Activated CD4-positive, alpha-beta T cell treated with anti-CD3 and anti-CD28 coated beads, Interleukin-2, amount 50 U/mL, for 48 hours (primary cell): ENCODE measurements at places on chromosomes 1 and 21.

GRCh38 chr21:45176141-45176540 lies 101.8 kb downstream of the ADARB1 start:
- DNase-seq: no peak

- no peak for DNase-seq
These were observed 456.8 kb downstream of the SETD4 start for GRCh38 chr21:35603494-35603893.

- no peak for DNase-seq
These were observed 9.1 kb downstream of the LAMC2 start for GRCh38 chr1:183195142-183195574.

GRCh38 chr1:228095161-228095560 lies 8.0 kb downstream of the C1orf35 start:
- DNase-seq: no peak

DNA sequence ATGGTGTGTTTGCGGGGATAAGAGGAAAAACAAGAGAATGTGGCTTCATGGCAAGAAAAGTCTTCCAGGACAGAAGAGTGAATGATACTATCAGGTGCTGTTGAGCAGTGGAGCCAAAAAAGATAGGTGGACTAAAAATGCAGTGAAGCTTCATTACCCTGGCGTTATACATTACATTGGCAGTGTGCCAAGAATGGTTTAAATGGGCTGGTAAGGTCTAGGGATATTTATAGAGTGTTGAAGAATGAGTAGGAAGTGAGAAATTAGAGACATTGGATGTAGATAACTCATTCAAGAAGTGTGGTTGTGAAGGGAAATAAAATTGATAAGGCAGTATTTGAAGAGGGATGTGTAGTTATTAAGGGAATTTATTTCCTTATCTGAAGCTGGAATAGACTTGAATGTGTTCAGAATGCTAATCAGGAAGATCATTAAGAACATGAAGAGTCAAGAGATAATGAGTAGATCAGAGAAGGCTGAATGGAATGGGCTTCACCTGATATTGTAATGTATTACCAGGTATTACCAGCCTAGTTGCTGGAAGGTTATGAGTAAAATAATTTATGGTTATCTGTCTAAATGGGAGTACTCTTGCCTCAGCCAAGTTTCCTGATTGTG lies 72.7 kb downstream of the MAST2 start:
- no peak for DNase-seq

GRCh38 chr1:203692565-203693470 lies 66.2 kb downstream of the ATP2B4 start:
- DNase-seq: no peak

DNA sequence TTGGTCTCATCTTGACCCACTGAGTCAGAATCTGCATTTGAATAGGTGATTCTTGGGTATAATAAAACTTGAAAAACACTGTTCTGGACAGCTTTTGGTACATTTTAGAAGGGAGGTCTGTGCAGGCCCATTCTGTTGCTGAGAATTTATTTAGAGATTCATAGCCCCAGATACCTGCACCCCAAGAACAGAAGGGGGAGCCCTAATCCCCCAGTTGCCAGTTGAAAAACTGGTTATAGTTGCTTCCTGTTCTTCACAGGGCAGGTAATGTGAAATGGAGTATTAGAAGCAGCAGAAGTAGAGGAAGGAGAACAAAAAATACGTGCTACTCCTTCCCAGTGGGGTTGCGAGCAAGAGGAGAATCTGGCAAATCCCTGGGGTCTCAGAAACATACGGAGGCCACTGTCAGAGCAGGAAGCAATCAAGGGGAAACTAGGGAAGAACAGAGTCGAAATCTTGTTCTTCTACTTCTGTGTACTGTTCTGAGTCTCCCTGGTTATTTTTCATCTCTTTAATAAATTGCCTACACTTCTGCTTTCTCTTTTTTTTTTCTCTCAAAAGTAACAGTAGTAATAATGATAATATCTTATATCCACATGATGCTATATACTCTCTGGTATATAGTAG lies 4.6 kb upstream of the CLCA2 start:
- DNase-seq: no peak

- DNase-seq: no peak
These were observed 13.3 kb downstream of the ZDHHC18 start for GRCh38 chr1:26839779-26840178.

DNA sequence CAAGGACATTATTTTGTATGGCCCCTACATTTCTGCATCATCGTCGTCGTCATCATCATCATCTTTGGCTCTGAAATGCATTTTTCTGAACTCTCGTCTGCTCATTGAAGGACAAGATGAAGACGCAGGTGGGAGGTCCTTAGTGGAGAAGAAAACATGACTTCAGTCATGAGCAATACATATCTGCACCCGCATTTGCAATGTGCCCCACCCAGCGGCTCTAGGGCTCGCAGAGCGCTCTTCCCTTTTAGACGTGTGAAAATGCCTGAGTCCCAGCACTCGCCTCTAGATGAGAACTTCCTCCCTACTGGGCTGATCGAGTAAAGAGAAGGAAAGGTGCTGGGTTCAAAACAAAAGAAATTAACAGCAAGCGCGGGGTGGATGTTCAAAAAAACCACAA lies 10.1 kb downstream of the C1orf174 start:
- no peak for DNase-seq

GRCh38 chr1:160726498-160727315 lies 12.3 kb upstream of the SLAMF7 start:
- peak; percentile 50 for DNase-seq

DNA sequence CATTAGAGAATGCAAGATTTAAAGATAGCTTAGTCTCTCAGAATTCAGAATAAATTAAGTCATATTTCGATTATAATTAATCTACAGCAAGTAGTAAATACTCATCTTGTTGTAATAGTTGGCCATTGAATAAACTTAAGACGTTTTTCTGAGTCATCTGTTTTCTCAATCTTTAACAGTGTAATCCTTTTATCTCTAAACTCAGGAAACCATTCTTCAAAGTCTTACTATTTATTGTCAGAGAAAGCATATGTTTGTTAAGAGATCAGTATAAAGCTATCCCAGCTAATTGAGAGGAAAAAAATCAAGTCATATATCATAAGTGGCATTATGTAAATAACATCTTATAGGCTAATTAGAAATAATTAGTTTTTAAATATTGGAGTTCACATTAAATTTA lies 201.2 kb upstream of the ADAMTS5 start:
- DNase-seq: no peak

DNA sequence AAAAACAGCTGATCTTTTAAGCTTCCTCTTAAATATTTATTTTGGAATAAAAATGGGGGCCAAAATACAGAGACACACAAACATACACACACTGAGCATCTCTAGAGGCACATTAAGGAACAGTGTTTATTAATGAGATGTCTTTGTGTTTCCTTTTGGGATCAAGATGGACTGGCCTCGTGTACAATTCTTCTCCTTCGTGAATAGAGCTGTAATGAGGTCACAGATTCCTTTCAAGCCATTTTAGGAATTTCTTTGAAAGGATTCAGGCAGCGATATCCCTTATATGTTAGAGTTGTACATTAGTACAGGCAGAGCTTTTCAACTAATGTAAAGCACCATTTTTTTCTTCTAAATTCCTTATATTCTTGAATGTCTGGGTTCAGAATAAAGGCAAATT lies 295.7 kb downstream of the CHRM3 start:
- DNase-seq: no peak

GRCh38 chr1:234402939-234403338 lies 29.7 kb downstream of the COA6 start:
- DNase-seq: peak; percentile 9

- no peak for DNase-seq
These were observed 87.1 kb upstream of the LYST start for GRCh38 chr1:235953801-235954200.
